ENCODE measurements at places on chromosomes 11 and 22.

DNA sequence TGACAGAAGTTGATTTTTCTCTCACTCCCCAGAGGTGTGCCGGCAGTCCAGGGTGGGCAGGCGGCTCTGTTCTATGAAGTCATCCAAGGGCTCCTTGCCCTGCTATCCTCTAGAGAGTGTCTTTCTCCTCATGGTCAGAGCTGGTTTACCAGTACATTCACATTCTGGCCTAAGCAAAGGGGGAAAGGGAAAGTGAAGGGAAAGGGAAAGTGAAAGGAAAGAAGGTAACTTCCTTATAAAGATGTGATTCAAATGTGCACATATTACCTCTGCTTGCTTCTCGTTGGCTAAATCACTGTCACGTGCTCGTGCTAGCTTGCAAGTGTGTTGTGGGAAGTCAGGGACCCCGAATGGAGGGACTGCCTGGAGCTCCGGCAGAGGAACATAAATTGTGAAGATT lies 2.9 kb upstream of the HTATIP2 start:
- DNase-seq = no peak

GRCh38 chr11:43895601-43896000 lies 15.0 kb downstream of the ALKBH3 start:
- DNase-seq = no peak

- no peak for DNase-seq
Observed at GRCh38 chr22:35987487-35987886, 41.1 kb downstream of the RBFOX2 start.

GRCh38 chr11:68933605-68934320 lies 30.1 kb downstream of the IGHMBP2 start:
- no peak for DNase-seq

GRCh38 chr11:67615728-67616430 lies 9.1 kb downstream of the NDUFV1 start:
- no peak for DNase-seq

DNA sequence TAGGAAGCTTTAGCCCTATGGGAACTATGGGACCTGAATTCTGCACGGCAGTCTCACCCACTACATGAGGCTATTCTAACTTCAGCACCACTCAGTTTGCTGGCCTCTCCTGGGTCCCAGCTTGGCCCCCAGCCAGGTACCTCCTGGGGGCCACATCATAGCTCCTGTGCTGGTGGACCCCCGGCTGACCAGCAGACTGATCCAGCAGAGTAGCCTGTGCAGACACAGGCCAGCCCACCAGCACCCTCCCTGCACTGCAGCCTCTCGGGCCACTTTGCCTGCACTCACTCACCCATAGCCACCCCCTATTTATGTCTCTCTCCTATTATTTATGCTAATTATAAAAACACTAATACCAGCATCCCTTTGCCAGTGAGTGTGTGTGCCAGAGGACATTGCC lies 1.2 kb upstream of the OR10AG1 start:
- DNase-seq = no peak

- no peak for DNase-seq
Observed at GRCh38 chr11:104067534-104067933, 31.1 kb downstream of the DDI1 start.

DNA sequence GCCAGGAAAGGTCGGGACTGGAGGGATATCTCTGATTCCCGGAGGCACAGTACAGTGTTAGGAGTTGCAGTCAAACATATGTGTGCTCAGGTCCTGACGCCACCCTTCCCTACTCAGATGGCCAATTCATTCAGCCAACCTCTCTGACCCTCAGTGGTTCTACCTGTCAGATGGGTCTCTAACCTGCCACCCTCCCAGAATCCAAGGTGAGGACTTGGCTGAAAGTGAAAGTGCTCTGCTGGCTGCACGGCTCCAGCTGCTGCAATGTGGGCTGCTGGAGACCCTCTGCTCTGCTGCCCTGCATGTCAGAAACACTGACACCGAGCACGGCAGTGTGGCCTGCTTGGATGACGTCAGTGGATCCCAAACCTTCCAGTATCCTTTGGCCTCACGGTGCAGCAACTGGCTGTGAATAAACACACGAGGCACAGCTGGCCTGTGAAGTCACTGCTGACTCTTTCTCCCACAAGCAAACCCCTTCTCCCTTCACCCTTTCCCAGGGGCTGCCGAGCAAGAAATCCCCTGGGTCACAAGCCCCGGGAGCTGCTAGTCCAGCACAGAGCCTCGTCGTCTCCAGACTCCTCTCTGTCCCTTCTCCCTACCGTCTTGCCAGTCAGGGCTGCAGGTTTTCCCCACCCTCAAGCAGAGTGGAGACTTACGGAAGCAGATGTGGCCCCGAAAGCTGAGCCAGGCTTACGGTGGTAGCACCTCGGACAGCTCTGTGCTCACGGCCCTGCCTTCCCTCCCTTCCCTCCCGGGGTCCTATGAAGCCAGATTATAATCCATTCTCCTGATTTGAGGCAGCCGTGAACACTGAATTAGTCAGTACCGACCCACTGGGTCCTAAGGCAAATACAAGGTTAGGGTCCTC lies 24.3 kb downstream of the KIAA0930 start:
- DNase-seq = no peak

DNA sequence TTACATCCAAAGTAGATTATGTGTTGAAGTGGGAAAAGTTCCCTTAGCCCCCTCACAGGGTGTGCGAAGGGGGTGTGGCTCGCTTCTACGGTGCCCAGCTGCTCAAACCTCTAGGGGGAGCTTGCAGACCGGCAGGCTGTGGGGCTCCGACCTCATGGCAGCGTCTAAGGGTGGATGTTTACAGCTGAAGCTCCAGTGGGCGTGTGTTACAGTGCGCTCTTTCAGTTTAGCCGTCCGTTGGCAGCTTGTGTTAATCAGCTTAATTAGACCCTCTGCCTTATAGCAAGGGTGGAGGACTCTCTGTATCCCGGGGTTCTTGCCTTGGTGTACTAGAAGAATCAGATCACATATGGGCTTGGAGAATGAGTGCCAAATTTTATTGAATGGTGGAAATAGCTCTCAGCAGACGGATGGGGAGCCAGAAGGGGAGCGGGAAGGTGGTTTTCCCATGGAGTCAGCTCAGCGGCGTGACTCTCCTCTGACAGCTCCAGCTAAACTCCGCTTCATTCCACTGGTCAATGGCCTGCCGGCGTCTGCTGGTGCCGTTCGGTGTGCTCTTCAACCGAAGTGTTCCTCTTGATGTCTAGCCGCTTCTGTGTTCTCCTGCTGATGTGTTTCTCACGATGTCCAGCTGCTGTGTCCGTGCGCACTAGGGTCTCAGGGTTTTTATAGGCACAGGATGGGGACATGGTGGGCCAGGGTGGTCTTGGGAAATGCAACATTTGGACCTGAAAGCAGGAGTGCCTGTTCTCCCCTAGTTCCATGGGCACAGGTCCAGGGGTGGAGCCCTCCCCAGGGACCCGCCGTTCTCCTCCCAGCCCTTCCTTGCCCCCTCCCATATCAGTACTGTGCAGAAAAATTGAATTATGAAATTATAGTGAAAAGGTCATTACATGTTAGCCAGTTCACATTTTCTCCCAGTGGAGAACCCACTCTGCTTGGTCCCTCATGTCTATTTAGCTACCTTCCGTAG lies 28.6 kb upstream of the OR10G7 start:
- DNase-seq = no peak

DNA sequence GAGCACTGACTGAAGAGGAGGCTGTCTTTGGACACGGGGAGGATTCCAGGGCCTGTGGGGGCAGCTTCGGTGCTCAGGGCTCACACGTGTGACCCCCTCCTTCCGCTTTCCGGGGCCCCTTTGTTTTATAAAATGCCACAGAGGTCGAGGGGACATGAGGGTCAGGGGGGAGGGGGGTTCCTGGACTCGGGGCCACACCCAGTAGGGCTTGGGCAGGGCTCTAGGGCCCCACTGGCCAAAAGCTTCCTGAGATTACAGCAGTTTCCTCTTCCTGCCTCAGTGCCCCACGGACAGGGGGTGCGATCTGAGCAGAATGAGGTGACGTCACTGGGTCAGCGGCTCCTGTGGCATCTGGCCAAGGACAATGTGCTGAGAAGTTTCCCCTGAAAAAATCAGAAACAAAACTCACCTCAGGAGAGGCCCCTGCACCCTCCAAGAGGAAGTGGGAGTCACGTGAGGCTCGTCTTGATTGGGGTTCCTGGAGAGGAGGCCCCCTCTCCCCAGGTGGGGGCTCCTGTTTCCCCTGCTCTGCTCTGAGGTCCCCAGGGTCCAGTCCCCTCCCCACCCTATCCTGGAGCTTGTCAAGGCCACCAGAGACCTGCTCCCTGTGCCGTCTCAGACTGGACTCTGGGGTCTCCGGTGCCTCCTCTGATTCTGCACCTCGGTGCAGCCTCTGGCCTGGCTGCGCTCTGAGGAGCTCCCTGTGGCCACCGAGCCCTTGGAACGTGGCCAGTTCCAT lies 6.4 kb upstream of the IFITM3 start:
- no peak for DNase-seq

DNA sequence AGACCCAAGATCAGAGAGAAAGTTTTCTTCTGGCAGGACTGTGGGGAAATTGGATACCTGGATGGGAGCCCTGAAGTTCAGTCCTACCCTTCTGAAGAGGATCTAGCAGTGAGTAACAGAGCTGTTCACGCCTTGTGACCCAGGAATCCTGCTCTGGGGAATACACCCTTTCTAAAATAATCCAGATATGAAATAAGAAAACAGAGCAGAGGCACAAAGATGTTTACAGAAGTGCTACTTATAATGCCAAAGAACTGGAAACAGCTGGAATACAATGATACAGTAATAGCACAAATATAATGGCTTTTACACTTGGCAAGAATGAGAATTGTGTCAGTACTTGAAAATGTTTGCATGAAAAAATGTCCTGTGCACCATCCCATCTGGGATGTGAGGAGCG lies 304.0 kb upstream of the NARS2 start:
- no peak for DNase-seq

DNA sequence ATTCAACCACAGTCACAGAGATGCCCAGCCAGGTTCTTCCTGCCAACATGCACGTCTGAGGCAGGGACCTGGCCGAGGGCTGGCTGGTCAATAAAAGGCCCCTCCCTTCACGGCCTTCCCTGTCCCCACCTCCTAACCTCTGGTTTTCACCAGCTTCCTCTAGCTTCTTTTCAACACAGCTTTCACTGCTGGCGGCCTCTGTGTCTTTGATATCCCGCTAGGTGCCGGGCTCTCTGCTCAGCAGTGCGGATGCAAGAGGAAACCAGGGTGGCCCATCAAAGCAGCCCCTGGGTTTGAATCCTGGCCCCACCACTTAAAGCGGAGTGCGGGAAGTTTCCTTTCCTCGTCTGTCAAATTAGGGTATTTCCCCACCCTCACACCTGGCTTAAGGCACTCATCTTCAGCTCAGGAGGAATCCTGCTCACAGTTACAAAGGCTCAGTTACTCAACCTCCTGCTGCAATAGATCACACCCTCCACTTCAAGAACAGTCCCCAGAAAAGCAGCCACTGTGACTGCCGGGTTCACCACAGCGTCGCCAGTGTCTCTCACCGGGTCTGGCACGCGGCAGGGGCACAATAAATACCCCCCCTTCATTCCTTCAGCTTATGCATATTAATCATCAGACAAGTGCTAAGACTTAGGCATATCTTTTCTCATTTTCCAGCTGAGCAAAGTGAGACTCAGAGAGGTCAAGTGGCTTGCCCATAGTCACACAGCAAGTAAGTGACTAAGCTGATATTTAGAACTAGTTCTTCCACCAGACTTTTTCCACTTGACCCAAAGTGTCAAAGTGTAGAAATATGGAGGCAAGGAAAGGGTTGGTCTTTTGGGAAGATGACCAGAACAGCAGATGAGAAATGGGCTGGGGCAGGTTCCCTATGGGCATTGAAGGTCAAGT lies 45.7 kb downstream of the TXN2 start:
- DNase-seq = peak; percentile 51

DNA sequence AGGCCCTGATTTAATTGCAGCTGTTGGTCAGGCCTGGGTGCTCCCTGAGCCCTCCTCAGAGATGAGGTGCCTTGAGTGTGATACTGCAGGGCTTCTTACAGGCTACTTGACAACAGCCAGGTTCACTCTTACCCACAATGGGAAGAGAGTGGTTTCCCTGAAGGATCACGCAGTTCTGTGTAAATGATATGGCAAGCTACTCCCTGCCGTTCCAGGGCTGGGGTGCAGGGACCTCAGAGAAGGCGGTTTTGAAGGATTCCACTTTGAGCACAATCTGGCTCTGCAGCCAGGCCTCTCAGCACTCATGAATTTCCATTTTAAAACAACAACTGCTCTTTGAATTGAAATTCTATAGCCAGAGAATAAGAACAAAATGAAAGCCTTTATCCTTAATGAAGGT lies 92.9 kb downstream of the SLC17A6 start:
- DNase-seq = peak; percentile 70

GRCh38 chr11:6526411-6527135 lies 29.5 kb downstream of the DNHD1 start:
- DNase-seq = no peak

GRCh38 chr22:38923463-38924346 lies 33.7 kb upstream of the APOBEC3A start:
- peak; percentile 61 for DNase-seq

- peak; percentile 37 for DNase-seq
Observed at GRCh38 chr22:33842421-33843094, 77.7 kb downstream of the LARGE1 start.

DNA sequence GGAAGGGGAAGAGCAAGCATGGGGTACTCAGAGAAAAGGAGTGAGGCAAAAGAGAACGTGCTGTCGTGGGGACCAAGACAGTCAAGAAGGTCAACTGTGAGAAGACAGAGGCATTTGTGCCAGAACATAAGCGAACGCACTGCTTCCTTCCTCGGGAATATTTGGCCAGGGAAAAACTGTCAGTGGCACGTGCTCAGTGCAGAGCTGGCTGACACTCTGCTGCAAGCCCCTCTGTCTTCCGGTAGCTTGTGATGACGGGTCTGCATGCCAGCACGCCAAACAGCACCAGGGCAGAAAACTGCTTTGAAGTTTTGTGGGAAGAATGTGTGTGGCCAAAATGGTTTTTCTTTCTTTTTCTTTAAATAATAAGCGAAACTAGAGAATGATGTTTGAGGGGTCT lies 60.6 kb downstream of the SMCO4 start:
- DNase-seq = no peak

- DNase-seq = no peak
Observed at GRCh38 chr11:14642873-14643696, 519 bp upstream of the PDE3B start.

- DNase-seq = no peak
Observed at GRCh38 chr11:123429913-123430720, at the start of gene GRAMD1B. GRAMD1B (plus strand) TSS chr11:123430269; CDS start chr11:123430793, 524 bp downstream.

- no peak for DNase-seq
Observed at GRCh38 chr11:116721988-116722387, 50.8 kb downstream of the BUD13 start.

- no peak for DNase-seq
Observed at GRCh38 chr11:72739240-72740059, 12.8 kb downstream of the ARAP1 start.

DNA sequence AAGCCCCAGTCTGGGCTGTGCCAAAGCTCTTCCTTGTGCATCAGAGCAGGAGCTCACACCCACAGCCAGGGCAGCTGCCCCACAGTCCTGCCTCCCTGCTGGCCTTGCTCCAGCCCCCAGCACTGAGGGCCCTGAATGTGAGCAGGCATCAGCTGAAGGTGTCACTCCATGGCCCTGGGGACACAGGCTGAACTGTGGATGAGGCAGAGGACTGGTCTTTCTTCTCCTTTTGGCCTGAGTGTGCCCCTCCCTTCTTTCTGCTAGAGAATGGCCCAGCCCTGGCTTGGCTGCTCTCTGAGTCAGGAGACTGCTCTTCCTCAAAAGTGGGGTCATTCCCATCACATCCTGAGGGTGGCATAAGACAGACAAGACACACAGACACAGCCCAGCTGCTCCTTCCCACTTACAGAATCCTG lies 16.2 kb downstream of the OTOG start:
- no peak for DNase-seq

- DNase-seq = no peak
Observed at GRCh38 chr11:126192361-126192760, 19.1 kb downstream of the RPUSD4 start.
